ENCODE measurements at places on chromosomes 13 and 19. TPM values are rescaled to one million over a fixed set of nuclear protein-coding genes. Genes with fewer than 3 reads are reported as not detected.

GRCh38 chr13:109043636-109044035, 414.2 kb downstream of the MYO16 start:
- no peak for DNase-seq

GRCh38 chr13:32824675-32825074, 191.5 kb upstream of the KL start:
- no peak for DNase-seq

The BICRA gene
- total RNA-seq: 5.7 TPM

GRCh38 chr19:33111587-33111986, 20.3 kb upstream of the WDR88 start:
- no peak for DNase-seq

GRCh38 chr19:39557811-39558623, 18.1 kb upstream of the EID2 start:
- DNase-seq: no peak

The PRPF31 gene
- total RNA-seq: 64.5 TPM

The BRSK1 gene
- 0.39 TPM for total RNA-seq

DNA sequence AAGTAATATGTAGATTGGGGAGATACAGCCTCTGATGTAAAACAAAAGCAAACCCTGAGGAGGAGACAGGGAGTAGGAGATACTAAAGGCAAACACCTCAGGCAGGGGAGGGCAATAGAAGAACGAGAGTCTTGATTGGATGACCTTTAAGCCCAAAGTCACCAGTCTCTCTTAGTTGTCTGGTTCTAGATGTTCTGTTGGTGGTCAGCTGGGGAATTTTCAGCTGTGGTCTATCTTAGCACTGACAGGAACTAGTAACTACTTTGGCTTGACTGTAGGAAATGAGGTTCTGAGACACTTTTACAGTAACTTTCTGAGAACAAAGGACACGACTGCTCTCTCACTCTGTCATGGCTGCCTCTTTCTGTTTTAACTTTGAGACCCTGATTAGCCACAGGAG, 290.7 kb upstream of the MIR17HG start:
- no peak for DNase-seq

The COQ8B gene
- total RNA-seq: 12.6 TPM

The RPL13A gene
- total RNA-seq: 3,699 TPM

- DNase-seq: no peak
Observed at GRCh38 chr13:41145136-41145908, 12.7 kb upstream of the KBTBD6 start.

- peak; percentile 39 for DNase-seq
Observed at GRCh38 chr19:12996406-12997094, 1.3 kb downstream of the NFIX start.

GRCh38 chr19:12834566-12834943, at the start of gene RTBDN:
Gene RTBDN (minus strand): TSS chr19:12834579. CDS start chr19:12829979, 4,600 bp downstream.
- no peak for DNase-seq

The LRRC25 gene
- total RNA-seq: not detected

- DNase-seq: no peak
Observed at GRCh38 chr19:31970027-31970461, 375.4 kb upstream of the ZNF507 start.

DNA sequence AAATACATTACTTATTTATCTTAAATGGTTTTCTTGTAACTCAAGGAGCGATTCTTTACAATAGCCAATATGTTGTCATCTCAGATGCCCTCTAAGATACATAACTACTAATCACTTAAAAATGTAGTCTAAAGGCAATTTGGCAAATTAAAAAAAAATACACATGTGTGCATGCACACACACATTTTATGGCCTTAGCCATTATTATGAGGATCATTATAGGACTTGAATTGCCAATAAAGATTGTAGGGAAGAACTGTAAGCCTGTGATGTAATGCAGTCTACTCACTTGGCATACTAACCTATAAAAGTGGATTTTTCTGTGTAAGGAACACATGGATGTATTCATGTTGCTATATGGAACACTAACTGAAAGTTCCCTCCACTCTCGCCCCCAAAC, 274.3 kb downstream of the SHISA2 start:
- no peak for DNase-seq

The KLK2 gene
- total RNA-seq: not detected

DNA sequence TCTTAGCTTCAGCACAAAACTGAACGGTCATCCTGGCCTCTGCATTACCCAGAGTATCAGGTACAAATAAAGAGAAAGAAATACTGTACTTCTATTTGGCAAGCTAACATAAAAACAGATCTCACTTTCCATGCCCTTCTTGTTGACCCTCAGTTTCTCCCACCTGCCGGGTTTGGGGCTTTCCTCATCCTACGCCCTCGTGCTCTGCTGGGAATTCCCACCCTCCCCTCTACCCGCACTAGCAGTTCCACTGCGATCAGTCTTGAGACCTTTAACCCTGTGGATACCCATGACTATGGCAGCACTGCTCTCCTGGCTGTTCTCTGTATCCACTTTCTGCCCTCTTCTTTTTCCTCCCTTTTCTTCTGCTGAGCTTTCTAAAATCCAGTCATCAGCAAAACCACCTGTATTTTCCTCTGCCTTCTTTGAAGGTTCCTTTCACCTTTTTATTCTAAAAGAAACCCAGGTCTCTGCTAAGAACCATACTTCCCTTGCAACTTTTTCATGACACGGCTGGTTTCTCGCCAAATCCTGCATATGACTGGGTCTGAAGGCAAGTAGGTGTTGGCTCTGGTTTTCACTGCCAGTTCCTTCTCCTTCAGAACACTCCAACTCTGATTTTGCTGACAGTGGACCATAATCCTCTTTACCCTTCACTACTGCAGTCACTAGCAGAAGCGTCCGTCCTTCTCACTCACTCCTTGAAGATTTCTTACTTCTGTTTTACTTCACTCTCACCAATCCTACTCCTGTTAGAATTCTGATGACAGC, 99.4 kb downstream of the MIPEP start:
- DNase-seq: no peak

DNA sequence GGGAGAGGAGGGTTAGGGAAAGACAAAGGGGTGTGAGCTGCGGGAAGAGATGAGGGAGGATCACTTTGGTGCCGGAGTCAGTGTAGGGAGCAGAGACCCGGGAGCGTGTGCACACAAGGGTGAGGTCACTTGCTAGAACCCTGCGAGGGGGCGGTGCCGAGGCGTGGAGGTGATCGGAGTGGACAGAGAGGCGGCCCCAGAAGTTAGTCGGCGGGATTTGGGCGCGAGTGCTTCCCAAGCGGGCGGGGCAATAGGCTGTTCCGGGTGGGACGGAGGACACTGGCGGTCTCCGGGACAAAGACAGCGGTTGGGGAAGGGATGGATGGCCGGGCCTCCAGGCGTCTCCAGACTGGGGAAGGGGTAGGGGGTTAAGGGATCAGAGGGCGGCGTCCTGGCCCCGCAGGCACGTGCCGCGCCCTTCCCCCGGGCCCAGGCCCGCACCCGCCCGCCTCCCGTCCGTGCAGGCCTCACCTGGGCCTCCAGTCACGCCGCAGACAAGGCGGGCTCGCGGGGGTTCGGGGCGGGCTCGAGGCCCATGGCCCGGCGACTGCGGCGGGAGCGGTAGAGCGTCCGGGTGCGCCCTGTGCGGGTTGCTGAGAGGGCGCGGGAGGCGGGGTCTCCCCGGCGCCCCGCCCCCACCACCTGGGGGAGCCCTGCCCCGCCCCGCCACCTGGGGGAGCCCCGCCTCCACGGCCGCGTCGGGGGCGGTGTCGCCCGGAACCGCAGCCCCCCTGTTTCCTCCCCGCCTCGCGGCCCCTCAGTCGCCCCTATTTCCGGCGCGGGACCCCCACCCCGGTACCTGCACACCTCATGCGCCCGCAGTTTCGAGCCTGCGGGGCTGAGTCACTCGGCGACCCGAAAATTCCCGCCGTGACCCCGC, at the start of gene LPAR2:
LPAR2 (minus strand) TSS at position 600 of the 880 bp plus-strand sequence. CDS start 945 bp downstream, outside the sequence.
- no peak for DNase-seq

DNA sequence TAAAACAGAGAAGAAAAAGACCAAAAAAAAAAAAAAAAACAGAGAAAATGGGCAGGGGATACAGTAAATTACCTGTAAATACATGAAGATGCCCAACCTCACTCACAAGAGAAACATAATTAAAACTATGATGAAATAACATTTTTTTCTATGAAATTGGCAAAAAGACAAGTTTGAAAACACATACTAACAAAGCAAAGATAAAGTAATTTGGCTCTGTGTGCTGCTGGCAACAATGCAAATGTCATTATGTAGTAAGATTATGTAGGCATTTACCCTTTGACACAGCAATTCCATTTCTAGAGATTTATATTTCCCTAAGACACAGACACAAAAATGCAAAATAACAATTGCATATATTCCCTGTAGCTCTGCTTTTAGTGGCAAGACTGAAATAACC, 20.2 kb downstream of the ZC3H13 start:
- no peak for DNase-seq

- DNase-seq: no peak
Observed at GRCh38 chr13:45702088-45702487, at the start of gene CBY2. Gene CBY2 (plus strand): TSS chr13:45702320. CDS start chr13:45702391, 71 bp downstream.

The SERTM1 gene
- under 0.01 TPM for total RNA-seq

DNA sequence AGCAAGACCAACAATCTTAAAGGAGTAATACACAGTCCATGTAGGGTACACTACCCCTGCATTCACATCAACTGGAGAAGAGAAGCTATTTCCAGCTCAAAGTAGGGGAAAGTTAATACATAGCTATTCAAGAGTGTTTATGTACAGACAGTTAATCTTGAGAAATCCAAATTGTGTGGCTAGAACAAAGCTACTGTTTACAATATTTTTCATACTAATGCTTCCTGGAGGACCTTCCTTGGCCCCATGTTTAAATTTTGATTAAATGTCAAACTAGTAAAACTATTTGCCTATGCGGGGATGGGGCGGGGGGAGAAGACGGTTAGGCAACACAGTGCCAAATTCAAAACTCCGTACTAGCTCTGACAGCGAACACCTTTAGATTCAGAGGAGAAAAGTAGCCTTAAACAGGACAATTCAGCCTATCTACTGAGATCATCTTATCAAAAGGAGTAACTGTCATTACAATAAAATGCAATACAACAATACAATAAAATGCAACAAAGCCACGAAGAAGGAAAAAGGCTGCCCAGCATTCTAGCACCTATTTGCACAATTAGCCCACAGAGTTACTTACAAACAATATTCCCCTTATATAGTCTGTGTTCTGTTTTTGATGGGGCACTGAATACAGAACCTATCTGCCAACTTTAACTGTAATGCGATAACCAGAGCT, 29.1 kb downstream of the BRD4 start:
- DNase-seq: no peak

GRCh38 chr19:51693819-51694218, 689 bp downstream of the SPACA6 start:
- no peak for DNase-seq

DNA sequence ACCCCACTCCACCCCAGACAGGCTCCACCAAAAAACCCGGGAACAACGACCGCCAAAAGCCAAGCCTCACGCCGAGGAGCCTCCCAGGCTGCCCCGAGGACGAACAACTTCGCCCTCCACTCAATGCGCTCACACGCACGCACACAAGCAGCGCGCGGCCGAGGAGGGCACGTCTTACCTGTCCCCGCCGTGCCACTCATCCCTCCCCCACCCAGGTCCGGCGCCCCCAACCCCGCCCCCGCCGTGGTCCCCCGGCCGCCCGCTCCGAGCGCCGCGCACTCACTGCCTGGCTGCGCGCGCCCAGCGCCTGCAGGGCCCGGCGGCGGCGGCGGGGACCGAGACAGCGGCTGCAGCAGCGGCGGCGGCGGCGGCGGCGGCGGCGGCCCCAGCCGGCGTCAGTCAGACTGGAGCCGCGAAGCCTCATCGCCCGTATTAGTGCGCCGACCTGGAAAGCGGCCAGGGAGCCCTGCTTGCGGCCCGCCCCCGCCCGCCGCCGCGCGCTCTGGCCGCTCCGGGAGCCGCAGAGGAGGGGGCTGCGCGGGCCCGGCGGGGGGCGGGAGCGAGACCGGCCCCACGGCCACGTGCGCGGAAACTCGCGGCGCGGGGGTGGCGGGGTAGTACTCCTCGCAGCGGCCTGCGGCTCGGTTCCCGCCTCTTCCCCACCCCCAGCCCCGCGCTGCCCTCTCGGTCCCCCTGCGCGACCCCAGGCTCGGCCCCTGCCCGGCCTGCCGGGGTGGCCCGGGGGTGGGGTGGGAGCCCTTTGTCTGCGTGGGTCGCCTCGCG, at the start of gene SMAD9:
SMAD9 (minus strand) TSS at position 406 of the 783 bp plus-strand sequence. CDS start 40,549 bp downstream, outside the sequence.
- peak; percentile 87 for DNase-seq

GRCh38 chr19:37505958-37506386, 767 bp upstream of the ZNF793 start:
- DNase-seq: no peak

GRCh38 chr19:17079710-17080439, 4.3 kb downstream of the MYO9B start:
- peak; percentile 91 for DNase-seq

DNA sequence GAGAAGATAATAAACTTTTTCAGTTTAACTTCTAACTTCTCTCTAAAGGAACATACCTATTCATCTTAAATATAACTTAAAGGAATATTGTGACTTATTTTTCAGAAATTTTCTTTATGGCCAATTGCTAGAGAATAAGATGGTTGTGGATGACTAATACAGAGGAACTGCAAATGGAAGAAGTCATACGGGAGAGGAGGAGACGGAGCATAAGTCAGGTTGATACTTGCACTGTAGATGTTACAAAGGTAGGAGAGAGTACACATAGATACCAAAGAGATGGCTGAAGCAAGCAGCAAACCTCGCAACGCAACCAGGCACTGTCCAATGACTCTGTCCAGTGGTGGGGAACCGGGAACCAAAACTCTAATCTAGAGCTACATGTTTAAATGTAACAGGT, 963.4 kb downstream of the PCDH9 start:
- DNase-seq: no peak

The GRIN2D gene
- 0.13 TPM for total RNA-seq

DNA sequence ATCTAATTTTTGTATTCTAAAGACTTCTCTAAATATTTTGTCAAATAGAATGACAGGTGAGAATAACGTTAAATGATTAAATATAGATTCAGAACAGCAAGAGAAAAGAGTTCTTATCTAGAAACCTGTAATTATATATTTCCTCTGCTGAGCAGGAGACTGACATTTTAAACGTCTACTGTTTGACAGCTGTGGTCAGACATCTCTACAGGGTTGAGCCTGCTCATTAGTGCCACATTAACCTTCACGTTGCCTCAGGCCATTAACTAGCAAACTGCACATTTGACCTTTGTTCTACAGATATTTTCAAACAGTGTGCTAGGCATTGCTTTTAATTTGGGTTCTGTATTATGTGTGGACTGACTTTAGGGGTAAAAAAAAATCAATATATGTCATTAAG, 347.5 kb downstream of the GPC5 start:
- DNase-seq: no peak

The PRR20D gene
- not detected for total RNA-seq

- peak; percentile 90 for DNase-seq
Observed at GRCh38 chr19:40305403-40305802, 20.3 kb upstream of the AKT2 start.

The MYO16 gene
- total RNA-seq: not detected

The FFAR1 gene
- not detected for total RNA-seq

DNA sequence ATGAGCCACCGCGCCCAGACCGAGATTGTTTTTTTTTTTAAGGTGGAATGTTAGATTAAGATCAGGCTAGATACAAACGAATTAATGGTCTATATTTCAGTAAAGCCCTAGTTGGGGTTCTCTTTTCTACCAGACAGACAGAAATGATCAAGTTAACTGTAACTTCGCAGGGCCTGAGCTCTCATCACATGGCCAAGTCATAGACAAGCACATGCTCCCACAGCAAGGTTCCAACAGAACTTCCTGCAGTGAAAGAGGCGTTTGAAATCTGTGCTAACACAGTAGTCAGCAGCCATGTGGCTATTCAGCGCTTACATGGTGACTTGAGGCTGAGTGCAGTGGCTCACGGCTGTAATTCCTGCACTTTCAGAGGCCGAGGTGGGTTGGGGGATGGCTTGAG, 34.7 kb upstream of the SEMA6B start:
- DNase-seq: no peak

The COX7A1 gene
- 32.7 TPM for total RNA-seq

All from dermis microvascular lymphatic vessel endothelial cell (primary cell).